ENCODE measurements at places on chromosomes 4 and X. TPM values are rescaled to one million over a fixed set of nuclear protein-coding genes. Genes with fewer than 3 reads are reported as not detected.

Gene MAGEA3
- total RNA-seq: not detected

Gene CTSO
- 2.4 TPM for total RNA-seq

Gene NXF3
- not detected for total RNA-seq

Gene TRIM61
- total RNA-seq: not detected

Gene TAF9B
- 8.8 TPM for total RNA-seq

Gene SH3D19
- total RNA-seq: 31.6 TPM

Gene F8A3
- total RNA-seq: 2.3 TPM

Gene PTTG2
- 0.44 TPM for total RNA-seq

Gene PDZD4
- total RNA-seq: 0.68 TPM

Gene FSTL5
- total RNA-seq: not detected

Gene CXCL8
- 3.2 TPM for total RNA-seq

All from esophagus mucosa (tissue), 1 donor.